ENCODE measurements at places on chromosomes 12 and 14.

DNA sequence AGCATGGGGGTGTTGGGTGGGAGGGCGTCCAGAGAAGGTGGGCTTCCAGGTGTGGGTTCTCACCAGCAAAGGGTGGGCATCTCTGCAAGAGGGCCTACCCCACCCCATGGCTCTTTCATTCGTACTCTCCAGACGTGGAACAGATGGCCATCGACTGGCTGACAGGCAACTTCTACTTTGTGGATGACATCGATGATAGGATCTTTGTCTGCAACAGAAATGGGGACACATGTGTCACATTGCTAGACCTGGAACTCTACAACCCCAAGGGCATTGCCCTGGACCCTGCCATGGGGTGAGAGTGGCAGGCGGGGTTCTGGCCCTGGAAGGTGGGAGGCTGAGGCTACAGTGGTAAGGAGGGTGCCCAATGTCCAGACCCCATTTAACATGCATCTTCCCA is 6.7 kb upstream of the LRP1-AS start:
- no peak for DNase-seq

GRCh38 chr12:115572440-115572839 is 705.1 kb downstream of the MED13L start:
- peak; percentile 27 for DNase-seq

GRCh38 chr14:69664865-69665526 is 53.6 kb downstream of the SUSD6 start:
- DNase-seq = no peak

- no peak for DNase-seq
Measured at GRCh38 chr14:100835548-100836310, 9.8 kb downstream of the MEG3 start.

GRCh38 chr12:27026257-27026656 is 3.9 kb downstream of the MED21 start:
- no peak for DNase-seq

DNA sequence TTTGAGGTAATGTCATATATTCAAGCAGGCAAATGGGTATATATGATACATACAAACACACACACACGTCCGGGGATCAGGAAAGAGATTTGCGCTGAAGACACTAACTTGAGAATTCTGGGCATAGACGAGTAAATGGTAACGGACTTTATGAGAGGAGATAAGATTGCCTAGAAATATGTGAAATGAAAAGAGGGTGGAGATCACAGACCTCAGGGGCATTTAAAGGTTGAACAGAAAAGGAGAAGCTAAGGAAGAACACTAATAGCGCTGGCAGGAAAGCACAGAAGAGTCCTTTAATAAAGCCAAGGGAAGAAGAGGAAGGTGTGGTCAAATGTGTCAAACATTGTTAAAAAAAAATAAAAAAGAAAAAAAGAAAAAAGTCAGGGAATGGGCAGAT is 13.1 kb downstream of the CRY1 start:
- DNase-seq = no peak

GRCh38 chr12:25186038-25186787 is 8.7 kb downstream of the DNAI7 start:
- DNase-seq = no peak

DNA sequence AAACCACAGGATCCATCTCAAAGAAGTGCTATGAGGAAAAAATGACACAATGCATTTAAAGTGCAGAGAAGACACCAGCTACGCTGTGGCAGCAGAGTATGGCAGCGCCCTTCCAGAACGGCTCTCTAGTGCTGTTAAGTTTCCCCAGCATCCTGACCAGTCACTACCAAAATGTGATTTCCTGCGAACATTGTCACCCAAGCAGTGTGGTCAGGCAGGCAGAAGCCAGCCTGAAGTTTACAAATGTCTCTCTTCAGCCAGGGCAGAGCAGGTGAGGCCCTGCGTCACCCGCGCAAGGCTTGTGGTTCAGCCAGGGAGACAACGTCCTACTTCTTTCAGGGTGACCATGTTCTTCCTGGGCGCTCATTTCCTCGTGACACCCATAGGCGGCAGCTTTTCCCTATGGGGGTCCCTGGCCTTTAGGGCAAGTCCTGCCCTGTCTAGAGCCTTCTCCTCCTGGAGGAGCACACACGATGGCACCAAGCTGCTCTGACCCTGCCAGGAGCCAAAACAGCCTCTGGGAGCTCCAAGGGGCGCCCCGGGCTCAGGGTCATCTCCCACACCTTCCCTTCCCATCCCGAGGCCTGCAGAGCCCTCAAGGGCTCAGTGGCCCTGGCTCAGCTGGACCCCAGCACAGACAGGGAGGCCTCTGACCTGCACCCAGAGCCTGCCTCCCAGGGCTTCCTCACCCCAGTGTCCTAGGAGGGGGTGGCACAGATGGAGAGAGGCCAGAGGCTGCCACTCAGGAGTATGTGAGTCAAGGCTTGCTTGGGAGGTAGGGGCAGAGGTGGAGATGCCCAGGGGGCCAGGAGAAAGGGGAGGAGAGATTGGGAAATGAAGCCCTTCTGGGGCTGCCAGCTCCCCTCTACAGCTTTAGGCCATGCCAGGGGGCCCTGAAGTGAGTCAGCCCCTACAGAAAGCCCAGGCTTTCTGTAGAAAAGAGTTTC is 41.9 kb downstream of the PSMA6 start:
- DNase-seq = no peak

DNA sequence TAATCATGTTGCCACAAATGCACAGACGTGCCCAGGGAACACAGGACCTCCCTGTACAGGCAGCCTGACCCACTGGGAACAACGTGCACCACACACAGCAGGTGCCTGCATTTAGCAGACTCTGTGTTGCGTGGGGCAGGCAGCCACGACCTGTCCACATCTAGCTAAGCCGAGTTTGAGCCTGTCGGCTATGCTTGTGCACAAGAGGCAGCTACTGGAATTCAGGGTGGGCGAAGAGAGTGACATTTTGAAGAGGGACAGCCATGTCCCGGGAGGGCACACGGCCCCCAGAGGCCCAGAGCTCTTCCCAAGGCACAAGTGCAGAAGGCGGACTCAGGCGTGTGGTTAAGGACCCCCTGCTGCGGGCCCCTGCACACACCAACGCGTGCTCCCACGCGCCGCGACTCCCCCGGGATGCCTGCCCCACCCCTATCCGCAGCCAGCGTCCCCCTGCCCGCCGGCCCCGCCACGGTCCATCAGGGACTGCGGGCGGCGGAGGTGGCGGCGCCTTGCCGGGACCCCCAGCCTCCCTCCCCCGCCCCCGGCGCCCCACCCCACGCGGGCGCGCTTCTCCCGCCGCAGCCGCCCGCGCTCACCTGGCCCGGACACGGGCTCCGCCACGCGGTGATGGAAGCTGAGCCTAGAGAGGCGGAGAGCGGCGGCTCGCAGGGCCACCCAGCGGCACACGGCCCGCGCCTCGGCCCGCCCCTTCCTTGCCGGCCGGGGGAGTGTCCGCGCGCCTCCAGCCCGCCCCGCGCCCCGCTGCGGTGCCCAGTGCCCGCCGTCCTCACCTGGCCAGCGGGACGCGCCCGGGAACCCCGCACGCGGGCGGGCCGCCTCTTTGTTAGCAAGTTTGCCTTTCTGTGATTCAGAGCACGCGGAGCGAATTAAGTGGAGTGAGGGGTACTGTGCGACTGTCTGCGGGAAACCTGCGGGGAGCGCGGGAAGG is 125.3 kb upstream of the PRMT8 start:
- DNase-seq = no peak

- no peak for DNase-seq
Measured at GRCh38 chr12:110337912-110338710, 57.1 kb downstream of the ATP2A2 start.

- DNase-seq = no peak
Measured at GRCh38 chr12:6745741-6746525, 7.0 kb downstream of the MLF2 start.

DNA sequence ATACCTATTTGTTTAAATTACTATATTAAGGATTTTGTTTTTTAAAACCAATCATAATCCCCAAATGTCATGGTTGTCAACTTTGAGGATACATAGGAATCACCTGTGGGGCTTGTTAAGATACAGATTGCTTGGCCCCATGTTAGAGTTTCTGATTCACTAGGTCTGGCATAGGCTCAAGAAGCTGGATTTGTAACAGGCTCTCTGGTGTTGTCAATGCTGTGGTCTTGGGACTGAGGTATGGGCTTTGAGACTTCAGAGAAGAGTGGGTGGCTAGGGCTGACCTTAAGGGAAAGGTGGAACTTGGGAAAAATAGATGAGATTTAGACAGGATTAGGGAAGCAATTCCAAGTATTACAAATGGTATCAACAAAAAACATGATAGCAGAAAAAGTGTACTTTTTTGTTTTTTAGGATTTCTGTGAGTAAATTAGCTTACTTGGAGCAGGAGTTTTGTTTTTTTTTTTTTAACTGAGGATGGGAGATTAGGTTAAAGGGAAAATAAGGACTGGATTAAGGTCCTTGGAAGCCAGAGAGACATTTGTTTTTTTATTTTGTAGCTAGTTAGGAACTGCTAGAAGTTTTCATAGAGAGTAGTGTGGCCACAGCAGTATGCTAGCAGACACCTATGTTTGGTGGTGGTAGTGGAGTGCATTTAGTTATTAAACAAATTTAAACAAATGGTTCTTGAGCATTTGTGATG is 88.6 kb downstream of the RAD51B start:
- no peak for DNase-seq

GRCh38 chr12:124963211-124963610 is 25.7 kb downstream of the DHX37 start:
- no peak for DNase-seq

DNA sequence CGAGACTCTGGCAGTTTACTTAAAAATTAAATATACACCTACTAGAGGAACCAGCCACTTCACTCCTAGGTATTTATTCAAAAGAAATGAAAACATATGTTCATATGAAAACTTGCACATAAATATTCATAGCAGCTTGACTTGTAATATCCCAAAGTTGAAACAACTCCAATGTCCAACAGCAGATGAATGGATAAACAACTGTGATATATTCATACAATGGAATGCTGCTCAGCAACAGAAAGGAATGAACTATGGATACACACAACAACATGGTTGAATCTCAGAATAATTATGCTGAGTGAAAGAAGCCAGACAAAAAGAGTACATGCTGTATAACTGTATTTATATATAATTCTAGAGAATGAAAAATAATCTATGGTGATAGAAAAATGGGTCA is 53.4 kb upstream of the DACT1 start:
- DNase-seq = peak; percentile 16

DNA sequence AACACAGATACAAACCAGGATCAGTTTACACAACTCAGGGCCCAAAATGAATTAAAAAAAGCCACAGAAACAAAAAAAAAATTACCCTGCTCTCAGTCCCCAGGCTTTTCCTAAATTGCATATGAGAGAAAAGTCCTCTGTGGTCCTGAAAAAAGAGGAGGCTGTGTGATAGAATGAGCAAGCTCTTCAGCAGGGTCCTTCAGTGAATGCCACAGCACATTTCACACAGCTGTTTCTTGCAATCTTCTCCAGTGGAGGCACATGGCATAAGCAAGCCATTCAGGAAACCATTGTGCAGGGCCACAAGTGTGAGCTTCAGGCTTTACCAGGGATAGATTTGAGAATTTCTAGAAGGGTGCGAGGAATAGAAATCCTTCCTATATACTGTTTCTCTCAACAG is 168.5 kb downstream of the PPM1H start:
- no peak for DNase-seq

- DNase-seq = peak; percentile 76
Measured at GRCh38 chr12:68358532-68359485, 26.6 kb upstream of the MDM1 start.

- DNase-seq = peak; percentile 74
Measured at GRCh38 chr12:91662021-91662420, 479.4 kb upstream of the DCN start.

- peak; percentile 66 for DNase-seq
Measured at GRCh38 chr12:92608151-92609091, 94.4 kb upstream of the PLEKHG7 start.

DNA sequence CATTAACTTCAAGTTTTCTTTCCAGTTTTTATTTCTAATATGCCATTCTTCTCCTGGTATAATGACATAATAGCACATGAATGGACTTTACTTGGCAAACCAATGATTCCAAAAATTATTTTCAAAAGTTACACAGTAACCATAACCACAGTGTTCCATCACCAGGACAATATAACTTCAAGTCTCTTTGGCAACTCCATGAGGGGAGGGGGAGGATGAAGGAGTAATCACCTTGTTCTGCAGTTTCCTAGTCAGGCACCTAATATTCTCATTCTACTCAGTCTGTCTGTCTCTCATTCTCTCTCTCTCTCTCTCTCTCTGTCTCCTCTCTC is 66.6 kb downstream of the BTG1 start:
- DNase-seq = peak; percentile 50

DNA sequence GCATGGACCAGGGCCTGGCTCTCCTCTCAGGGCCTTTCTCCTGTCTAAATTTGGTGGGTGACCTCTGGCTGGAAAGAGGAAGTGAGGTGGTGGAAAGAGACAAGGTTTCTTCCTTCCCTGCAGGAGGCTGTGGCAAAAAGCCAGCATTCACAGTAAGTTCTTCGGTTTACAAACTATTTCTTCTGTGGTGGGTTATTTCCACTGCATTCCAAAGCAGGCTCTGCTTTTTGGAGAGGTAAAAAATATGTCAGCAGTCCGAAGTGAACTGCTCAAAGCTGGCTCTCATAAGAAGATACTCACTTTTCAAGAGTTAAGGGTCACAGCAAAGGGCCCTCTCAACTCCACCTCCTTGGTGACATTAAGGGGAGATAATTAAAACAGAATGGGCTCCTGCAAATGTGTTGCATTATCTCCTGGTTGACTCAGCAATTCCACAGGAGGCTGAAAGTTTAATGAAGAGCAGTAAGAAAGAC is 48.9 kb upstream of the POC1B start:
- peak; percentile 89 for DNase-seq

- no peak for DNase-seq
Measured at GRCh38 chr12:12083688-12084087, 12.9 kb downstream of the BCL2L14 start.

DNA sequence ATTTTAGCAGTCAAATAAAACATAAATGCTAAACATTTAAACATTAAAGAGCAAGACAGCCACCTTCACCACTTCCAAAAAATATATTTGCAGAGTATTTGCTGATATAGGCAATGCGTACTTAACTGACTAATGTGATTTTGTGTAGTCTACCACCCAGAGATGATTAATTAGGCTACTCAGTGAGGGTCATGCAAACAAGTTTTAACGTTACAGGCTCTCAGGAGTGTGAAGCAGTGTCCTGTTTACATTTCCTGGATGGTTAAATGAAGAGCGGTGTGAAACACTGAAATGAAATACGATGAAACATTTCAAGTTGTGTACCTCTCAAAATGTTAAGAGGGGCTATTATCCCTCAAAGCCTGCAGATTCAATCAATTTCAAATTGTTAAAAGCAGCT is 165.8 kb upstream of the LRIG3 start:
- no peak for DNase-seq

DNA sequence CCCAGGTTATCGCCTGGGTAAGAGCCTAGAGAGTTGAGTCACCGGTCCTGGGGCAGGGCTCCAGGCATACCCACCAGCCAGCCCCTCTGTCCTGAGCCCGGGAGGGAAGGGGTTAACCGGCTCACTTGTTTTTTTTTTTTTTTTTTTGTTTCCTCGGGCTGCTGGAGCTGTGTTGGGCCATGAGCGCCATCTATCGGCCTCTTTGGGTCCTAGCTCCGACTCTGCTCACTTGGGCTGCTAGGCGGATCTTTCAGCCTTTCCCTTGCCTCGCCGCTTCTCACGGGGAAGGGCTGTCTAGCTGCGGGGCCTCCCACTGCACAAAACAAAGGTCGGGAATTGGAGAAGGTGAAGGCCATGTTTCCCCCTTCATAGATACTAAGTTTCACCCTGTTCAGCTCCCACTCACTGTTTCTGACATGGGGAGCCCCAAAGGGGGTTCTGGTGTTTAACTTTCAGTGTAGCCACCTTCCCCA is 2.8 kb upstream of the SMUG1 start:
- peak; percentile 62 for DNase-seq

GRCh38 chr12:112126000-112126438 is 659 bp downstream of the TRAFD1 start:
- DNase-seq = no peak

- DNase-seq = peak; percentile 46
Measured at GRCh38 chr14:96098309-96098998, 59.3 kb downstream of the C14orf132 start.
